Urinary bladder (tissue), 4 donors: ENCODE measurements at places on chromosomes 12 and 14.

DNA sequence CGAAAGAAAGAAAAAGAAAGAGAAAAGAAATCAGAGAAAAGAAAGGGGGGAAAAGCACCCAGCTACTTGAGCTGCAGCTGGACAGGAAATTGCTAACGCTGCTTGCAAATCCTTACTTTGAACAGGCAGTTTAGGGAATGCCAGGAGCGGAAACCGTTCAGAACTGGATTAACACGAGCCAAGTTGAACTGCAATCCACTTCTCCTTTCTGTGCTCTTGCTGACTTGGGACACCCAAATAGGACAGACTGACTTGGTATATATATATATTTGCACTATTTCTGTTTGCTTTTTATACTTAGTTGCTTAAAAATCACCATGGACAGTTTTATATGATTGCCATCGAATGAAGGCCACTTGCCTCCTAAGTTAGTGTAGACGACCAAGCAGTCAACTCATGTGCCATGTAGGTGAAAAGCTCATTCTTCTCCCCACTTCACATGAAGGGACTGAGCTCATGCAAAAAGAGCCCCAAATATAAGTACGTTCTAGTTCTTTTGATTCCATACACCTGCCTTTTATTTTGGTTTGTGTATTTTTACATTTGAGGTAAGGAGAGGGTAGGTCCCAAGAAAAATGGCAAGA is 5.5 kb downstream of the DUSP6 start:
- no peak for DNase-seq

- DNase-seq = no peak
Measured at GRCh38 chr12:98999559-98999958, 354.5 kb downstream of the APAF1 start.

DNA sequence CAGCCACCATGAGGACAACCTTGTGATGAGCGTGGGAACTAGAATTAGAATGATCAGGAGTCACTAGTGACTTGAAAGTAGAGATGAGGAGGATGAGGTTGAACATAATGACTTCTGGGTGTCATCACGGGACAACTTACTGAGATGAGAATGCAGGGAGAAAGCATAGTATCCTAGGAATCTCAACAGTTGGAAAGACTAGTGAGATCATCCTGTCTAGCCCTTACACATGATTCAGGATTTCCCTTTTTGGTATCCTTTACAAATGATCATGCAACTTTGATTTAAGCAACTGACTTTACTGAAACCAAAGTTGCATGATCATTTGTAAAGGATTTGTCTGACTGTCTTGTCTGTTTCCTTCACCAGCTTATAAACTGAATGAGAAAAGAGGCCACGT is 51.8 kb upstream of the HIF1A start:
- DNase-seq = no peak

GRCh38 chr14:74908861-74909341 is 14.2 kb downstream of the RPS6KL1 start:
- no peak for DNase-seq

GRCh38 chr14:77213679-77214016 is 32.0 kb downstream of the TMEM63C start:
- no peak for DNase-seq

GRCh38 chr12:114213055-114213581 is 192.8 kb downstream of the TBX5 start:
- DNase-seq = no peak

DNA sequence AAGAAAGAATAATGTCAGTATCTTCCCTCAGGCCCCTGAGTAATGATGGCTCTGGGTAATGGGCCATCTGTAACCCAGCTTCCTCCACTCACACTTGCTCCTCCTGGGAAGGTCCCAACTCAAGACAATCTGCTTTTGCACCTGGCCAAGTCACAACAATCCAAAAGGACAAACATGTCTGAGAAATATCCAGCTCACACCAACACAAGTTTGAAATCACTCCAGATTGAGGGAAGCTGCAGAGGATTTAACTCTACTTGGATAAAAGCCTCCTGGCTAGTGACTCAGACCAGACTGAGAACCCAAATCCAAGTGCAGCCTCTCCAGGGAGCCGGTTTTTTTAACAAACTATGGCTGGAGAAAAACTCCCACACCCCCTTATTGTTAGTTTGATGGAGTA is 34.2 kb downstream of the RTRAF start:
- DNase-seq = no peak

GRCh38 chr12:76586764-76587395 is 27.3 kb upstream of the OSBPL8 start:
- no peak for DNase-seq

DNA sequence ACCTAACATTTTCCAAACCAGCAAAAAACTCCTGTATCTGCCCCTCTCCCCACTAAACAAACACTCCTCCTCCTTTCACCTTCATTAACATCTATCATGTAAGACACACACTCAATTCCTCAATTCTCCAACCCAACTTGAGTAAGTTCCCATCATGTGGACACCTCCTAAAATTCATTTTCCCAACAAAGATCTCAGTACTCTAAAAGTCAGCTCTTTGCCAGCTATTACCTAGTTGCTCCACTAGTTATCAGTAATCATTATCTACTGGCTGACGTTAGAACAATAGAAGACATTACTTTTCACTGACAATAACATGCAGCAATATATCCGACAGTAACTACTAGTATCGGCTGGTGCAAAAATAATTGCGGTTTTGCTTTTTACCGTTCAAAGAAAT is 42.1 kb downstream of the HNRNPC start:
- no peak for DNase-seq

GRCh38 chr12:6047249-6048237 is 76.9 kb downstream of the VWF start:
- no peak for DNase-seq

GRCh38 chr14:74980398-74980730 is 22.4 kb upstream of the EIF2B2 start:
- no peak for DNase-seq

DNA sequence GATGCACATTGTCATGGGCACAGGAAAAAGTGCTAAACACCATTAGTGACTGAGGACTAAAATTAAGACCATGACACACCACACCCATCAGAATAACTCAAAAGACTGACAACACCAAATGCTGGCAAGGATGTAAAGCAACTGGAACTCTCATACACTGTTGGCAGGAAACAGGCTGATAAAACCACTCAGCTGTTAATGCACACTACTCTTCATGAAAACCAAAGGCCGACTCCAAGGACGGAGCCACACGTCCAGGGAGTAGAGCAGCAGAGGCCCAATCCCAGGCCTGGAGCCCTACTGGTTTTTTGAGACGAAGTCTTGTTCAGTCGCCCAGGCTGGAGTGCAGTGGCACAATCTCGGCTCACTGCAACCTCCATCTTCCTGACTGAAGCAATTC is 6.4 kb downstream of the RAD52 start:
- DNase-seq = no peak

DNA sequence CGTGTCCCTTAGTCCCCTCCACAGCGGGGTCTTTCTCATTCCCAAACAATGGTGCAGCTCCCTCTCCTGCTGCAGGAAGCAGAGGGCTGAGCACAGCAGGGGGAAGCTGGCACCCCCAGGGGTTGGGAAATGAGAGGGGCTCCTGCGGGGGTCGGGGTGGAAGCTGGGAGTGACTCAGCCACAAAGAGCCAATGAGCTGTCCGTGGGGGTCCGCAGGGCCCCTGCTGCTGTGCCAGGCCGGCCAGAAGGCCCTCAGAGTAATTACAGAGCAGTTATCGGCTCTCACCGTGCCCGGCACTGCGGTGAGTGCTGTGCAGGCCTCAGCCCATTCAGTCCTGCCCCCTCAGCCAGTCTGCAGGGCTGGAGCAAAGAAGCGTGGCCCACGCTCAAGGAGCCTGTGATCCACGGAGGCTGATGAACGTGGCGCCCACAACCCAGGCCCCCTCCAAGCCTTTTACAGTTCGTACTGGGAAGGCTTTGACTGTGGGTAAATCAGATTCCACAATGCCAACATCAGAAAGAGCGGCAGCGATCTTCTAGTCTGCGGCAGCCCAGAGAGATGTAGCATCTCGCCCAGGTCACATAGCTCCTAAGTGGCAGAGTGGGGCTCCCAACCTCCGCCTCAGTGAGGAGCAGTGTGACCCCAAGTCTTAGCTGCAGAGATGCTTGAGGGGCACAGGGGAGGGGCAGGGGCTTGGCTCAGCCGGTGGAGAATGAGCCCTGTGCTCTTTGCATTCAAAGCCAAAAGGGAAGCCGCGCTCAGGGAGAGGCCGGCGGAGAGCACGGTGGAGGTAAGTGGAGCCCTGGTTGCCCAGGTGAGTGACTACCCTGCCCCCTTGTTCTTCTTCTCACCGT is 43.4 kb downstream of the SLC6A12 start:
- no peak for DNase-seq

DNA sequence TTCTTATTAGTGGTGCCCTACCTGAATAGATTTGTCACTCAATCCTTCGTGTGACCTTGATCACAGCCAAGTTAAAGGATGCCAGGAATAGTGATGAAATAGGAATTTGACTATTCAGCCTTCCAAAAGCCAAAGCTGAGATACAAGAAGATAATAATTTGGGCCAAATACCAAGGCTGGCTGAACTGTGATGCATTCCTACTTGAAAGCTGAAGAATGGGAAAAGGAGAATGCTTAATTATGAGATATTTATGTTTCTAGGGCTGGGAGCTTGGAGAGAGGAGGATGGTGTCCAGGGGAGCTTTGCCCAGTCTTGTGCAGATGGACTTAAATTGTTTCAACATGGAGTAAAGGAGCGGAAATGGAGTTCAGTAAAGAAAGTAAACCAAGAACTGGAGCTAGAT is 5.2 kb downstream of the RNASE7 start:
- no peak for DNase-seq

- DNase-seq = no peak
Measured at GRCh38 chr12:2586156-2587038, 208.4 kb upstream of the FKBP4 start.

DNA sequence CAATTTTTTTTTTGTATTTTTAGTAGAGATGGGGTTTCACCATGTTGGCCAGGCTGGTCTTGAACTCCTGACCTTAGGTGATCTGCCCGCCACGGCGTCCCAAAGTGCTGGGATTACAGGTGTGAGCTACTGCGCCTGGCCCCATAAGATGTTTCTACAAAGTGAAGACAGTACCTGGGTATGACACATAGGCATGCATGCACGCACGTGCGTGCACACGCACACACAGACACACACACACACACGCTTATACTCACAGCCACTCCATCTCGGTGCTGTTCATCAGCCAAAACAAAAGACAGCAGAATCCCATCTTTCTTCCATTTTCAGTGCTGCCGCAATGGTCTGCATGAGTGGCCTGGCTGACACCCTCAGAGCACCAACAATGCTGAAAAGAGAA is 63.9 kb downstream of the VCPKMT start:
- no peak for DNase-seq

GRCh38 chr12:96371138-96371789 is 29.0 kb downstream of the CDK17 start:
- DNase-seq = no peak

- DNase-seq = no peak
Measured at GRCh38 chr14:91466192-91466591, 43.9 kb downstream of the PPP4R3A start.

DNA sequence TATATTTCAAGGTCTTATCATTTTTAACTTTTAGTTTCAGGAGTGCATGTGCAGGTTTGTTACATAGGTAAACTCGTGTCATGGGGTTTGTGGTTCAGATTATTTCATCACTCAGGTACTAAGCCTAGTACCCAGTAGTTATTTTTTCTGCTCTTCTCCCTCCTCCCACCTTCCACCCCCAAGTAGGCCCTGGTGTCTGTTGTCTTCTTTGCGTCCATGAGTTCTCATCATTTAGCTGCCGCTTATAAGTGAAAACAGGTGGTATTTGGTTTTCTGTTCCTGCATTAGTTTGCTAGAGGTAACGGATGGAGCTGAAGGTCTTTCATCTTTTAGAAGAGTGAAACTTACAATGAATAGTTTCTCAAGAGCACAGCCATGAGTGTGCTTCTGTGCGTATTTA is 24.4 kb downstream of the PIWIL1 start:
- DNase-seq = no peak

DNA sequence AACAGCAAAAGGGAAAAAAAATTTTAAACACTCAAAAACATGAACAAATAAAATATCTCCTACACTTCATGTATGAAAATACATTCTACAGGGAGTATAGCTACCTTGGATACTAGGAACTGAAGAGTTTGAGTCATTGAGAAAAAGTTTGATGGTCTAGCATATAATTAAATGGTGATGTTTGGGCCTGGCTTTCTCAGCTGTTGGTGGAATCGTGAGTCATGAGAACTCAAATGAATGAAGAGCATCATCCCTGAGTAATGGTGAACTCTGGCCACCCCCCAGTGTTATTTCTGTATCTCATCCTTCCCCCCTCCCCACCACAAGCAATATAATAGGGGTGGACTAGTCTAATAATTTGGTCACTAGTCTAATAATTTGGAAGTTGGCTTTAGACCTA is 6.7 kb upstream of the SLC6A15 start:
- no peak for DNase-seq
